ENCODE measurements at places on chromosomes 11 and 22.

DNA sequence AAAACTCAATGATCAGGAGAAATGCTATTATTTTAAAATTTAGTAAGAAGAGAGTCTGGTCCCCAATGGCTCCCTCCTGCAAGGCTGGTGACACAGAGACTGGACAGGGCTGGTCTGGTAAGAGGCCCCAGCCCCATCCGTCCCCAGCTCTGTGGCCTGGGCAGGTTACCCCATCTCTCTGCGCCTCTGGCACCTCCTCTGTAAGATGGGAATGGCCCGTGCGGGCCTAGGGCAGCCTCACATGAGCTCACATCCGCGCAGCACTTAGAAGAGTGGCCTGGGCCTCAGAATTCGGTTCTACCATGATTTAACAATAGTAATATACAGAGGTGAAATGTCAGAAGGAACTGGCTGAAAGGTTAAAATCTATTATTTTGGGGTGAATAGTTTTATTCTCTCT is 1.2 kb downstream of the APOBEC3F start:
- no peak for DNase-seq

GRCh38 chr11:10653946-10654810 is 39.4 kb downstream of the IRAG1 start:
- DNase-seq = peak; percentile 62

GRCh38 chr22:43828725-43828997 is 16.6 kb upstream of the EFCAB6 start:
- DNase-seq = no peak

DNA sequence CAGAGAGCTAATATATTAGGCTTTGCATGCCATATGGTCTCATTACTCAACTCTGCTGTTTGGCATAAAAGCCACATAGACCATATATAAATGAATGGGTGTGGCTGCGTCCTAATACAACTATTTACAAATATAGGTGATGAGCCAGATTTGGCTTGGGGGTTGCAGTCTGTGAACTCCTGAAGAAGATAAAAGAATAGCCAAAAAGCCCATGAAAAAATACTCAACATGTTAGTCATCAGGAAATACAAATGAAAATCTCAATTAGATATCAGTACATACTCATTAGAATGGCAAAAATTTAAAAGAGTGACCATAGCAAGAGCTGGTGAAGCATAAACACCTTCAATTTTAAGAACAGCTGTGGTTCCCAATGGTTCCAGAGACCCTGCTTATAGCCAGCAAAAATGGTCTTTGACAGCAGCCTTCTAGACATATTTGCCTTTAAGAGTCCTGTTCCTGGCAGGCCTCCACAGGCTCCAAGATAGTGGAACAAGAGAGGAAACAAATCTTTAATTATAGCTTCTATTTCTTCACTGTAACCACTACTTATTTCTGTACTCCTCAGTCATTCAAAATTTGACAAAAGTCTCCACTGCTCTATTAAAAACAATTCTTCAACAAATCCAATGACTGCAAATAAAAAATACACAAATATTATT is 16.1 kb downstream of the C2CD3 start:
- no peak for DNase-seq
